ENCODE measurements at places on chromosomes 11 and 22. TPM values are rescaled to one million over a fixed set of nuclear protein-coding genes. Genes with fewer than 3 reads are reported as not detected.

- DNase-seq, result peak; percentile 51
Measured at GRCh38 chr22:44689173-44689572, 12.8 kb upstream of the PRR5 start.

GRCh38 chr11:69915501-69916250, 96.5 kb upstream of the FGF3 start:
- DNase-seq, result peak; percentile 60

- DNase-seq, result no peak
Measured at GRCh38 chr11:10641912-10642697, 51.5 kb downstream of the IRAG1 start.

DNA sequence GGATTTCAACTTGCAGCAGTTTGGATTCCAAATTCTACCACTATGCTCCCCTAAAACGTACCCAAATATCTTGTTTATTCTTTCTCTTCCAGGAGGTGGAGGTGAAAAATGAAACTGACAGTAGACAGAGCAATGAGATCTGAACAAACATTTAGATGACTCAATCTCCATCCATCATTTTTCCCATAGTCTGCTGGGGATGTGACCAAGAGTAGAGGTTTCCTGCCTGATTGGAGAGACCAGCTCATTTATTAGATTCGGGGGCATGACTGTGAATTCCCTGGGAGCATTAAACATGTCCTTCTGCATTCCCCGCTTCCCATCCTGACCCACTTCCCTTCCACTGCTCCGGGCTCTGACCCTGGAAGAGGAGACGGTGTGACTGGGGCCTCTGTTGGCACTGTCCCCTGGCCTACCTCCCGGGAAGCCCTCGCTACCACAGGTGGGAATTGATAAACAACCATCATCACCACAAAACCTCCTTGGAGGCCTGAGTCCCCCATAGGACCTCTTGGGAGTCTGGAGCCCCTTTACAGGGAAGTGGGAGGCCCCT, 20.3 kb downstream of the DKK3 start:
- DNase-seq, result no peak

GRCh38 chr11:129224538-129224937, 32.4 kb upstream of the ARHGAP32 start:
- DNase-seq, result no peak

DNA sequence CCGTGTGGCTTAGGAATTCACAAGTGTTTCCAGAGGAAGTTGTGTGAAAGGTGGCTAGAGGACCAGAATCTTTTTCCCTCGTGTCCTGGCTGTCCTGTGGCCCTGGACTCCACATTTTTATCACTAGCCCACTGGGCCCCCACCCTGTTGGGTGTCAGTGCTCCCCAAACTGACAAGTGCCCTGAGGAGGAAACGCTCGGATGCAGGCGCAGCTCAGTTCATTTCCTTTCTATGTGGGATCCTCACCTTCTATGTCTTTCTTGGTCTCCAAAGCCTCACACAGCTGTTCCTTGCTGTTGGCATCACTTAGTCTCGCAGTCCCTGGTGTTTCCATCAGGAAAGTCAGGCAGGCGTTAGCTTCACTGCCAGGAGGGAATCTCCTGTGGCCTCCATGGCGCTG, 68.0 kb upstream of the KCNQ1OT1 start:
- DNase-seq, result no peak

DNA sequence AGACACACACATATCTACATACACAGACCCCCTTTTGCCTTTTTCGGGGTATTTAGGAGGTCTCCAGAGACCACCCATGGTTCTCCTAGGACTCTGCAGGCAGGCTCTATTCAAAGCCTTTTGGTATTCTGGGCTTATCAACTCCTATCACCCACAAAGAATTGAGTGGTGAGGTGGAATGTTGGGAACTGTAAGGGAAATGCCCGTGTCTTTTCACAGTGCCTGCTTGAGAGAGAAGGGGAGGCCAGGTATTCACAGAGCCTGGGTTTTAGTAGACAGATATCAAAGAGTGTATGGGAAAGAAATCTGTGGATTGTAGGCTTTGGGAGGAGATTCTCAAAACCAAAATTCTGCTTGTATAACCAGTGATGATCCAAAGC, 44.0 kb upstream of the CSNK2A3 start:
- no peak for DNase-seq

The JAML gene
- total RNA-seq, result 0.30 TPM

The CARNS1 gene
- 1.0 TPM for total RNA-seq

The INS gene
- total RNA-seq, result 0.44 TPM

The MFRP gene
- total RNA-seq, result not detected

The FOSL1 gene
- 125 TPM for total RNA-seq

The FOLR1 gene
- 4.8 TPM for total RNA-seq
